Natural killer cell treated with Interleukin-12 subunit alpha and Interleukin-12 subunit beta and Interleukin-15 and Interleukin-18, amount 100 ng/mL, for 72 hours (primary cell): ENCODE measurements at places on chromosomes 11 and 22. TPM values are rescaled to one million over a fixed set of nuclear protein-coding genes. Genes with fewer than 3 reads are reported as not detected.

DNA sequence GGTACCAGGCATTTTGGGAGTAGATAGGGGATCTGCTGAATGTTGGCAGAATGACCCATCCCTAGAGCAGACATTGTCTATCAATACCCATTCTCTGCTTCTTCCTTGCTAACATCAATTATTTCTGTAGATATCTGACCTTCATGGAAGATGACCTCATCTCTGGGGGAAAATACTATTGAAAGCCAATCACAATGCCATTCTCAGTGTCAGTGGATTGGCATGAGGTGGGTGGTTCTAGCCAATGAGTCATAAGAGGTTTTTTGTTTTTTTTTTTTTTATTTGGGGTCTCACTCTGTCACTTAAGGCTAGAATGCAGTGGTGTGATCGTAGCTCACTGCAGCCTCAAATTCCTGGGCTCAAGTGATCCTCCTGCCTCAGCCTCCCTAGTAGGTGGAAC lies 42.5 kb downstream of the SNX19 start:
- no peak for DNase-seq
- peaks cover 5% of the 10 kb centered on the region for H3K36me3 ChIP-seq
- peaks cover 2% of the 10 kb centered on the region for H3K4me1 ChIP-seq
- H3K27me3 ChIP-seq = no peaks in the 10 kb centered on the region
- no peak overlapping the region for H3K27ac ChIP-seq

DNA sequence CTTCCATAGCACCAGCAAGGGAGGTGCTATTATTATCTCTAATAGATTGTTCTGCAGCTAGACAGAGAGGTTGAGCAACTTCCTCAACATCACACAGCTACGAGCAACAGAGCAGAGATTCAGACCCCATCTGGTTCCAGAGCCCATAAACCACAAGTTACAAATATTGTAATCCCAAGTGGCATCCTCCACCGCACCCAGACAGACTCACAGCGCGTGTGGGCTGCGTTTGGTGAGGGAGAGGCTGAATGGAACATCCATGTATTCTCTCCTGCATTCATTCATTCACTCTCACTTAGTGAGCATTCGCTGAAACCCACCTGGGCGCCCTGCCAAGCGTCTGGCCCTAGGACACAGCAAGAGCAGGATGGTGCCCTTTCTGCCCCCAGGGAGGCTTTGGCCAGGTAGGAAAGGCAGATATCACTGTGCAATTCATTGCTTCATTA lies 33.5 kb downstream of the LIF start:
- H3K36me3 ChIP-seq = no peaks in the 10 kb centered on the region
- DNase-seq = no peak
- H3K27ac ChIP-seq = peak overlapping the region; percentile 78
- H3K4me3 ChIP-seq = peak overlapping the region; percentile 48
- H3K27me3 ChIP-seq = no peaks in the 10 kb centered on the region
- H3K4me1 ChIP-seq = peaks cover 34% of the 10 kb centered on the region

- H3K4me3 ChIP-seq = no peak overlapping the region
- no peaks in the 10 kb centered on the region for H3K36me3 ChIP-seq
- no peak overlapping the region for H3K27ac ChIP-seq
Measured at GRCh38 chr11:532986-533585, 2.3 kb downstream of the HRAS start.

GRCh38 chr11:10716122-10716521 lies 22.6 kb upstream of the IRAG1 start:
- H3K36me3 ChIP-seq = no peaks in the 10 kb centered on the region
- no peak overlapping the region for H3K4me3 ChIP-seq
- no peak overlapping the region for H3K27ac ChIP-seq
- no peaks in the 10 kb centered on the region for H3K4me1 ChIP-seq
- DNase-seq = no peak

The CABP4 gene
- total RNA-seq = 1.4 TPM

The SLN gene
- total RNA-seq = not detected

DNA sequence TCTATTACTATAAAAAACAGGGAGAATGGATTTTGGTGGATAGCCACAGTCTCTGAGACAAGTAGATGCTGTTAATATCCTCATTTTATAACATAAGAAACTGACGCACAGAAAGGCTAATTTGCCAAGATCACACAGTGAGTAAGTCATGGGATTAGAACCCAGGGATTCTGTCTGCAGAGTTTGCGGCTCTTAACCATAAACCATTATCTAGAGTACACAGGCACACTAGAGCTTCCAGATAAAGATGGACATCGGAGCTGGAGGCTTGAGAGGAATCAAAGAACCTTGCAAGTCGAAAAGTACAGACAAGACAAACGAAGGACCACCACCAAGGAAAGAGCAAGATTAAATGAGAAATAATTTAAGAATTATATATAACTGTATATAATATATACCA lies 11.3 kb downstream of the LGALS12 start:
- no peak overlapping the region for H3K27ac ChIP-seq
- H3K4me3 ChIP-seq = no peak overlapping the region
- no peaks in the 10 kb centered on the region for H3K27me3 ChIP-seq
- peaks cover 12% of the 10 kb centered on the region for H3K4me1 ChIP-seq
- no peaks in the 10 kb centered on the region for H3K36me3 ChIP-seq

The CABP2 gene
- not detected for total RNA-seq
